ENCODE measurements at places on chromosomes 1 and 21. TPM values are rescaled to one million over a fixed set of nuclear protein-coding genes. Genes with fewer than 3 reads are reported as not detected.

CAPN8 gene
- not detected for total RNA-seq

OR14K1 gene
- not detected for total RNA-seq

ZNF648 gene
- total RNA-seq, result not detected

FAM163A gene
- total RNA-seq, result not detected

BLACAT1 gene
- 0.19 TPM for total RNA-seq

RGSL1 gene
- not detected for total RNA-seq

DNAI4 gene
- total RNA-seq, result 3.7 TPM
